Stimulated activated CD8-positive, alpha-beta memory T cell treated with anti-CD3 and anti-CD28 coated beads, Interleukin-15, amount 100 ng/mL, for 1 hour (primary cell): ENCODE measurements at places on chromosomes 12 and 14.

- DNase-seq, result no peak
Observed at GRCh38 chr12:104458694-104459367, 2.1 kb downstream of the CHST11 start.

GRCh38 chr14:99744199-99744872, 48.9 kb upstream of the EML1 start:
- DNase-seq, result no peak

DNA sequence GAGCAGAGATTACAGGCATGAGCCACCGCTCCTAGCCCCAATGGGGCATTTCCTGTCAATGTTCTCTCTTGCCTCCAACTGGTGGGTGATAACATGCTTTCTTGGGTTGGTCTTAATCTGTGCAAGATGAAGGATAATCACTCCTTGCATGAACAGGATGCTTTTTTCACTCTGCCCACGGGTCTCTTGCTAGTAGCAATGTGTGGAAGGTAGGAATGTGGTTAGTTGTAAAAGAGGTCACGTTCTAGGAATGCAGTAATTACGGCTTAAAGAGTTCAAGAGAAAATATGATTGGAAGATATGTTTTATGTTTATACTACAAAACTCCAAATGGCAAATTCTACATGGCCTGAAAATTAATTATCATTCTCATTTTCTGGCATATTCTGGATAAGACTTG, 10.5 kb downstream of the RNASE10 start:
- DNase-seq, result no peak

- no peak for DNase-seq
Observed at GRCh38 chr12:110230655-110231054, 50.4 kb upstream of the ATP2A2 start.

- no peak for DNase-seq
Observed at GRCh38 chr14:27863166-27863565, 903.4 kb upstream of the FOXG1 start.

DNA sequence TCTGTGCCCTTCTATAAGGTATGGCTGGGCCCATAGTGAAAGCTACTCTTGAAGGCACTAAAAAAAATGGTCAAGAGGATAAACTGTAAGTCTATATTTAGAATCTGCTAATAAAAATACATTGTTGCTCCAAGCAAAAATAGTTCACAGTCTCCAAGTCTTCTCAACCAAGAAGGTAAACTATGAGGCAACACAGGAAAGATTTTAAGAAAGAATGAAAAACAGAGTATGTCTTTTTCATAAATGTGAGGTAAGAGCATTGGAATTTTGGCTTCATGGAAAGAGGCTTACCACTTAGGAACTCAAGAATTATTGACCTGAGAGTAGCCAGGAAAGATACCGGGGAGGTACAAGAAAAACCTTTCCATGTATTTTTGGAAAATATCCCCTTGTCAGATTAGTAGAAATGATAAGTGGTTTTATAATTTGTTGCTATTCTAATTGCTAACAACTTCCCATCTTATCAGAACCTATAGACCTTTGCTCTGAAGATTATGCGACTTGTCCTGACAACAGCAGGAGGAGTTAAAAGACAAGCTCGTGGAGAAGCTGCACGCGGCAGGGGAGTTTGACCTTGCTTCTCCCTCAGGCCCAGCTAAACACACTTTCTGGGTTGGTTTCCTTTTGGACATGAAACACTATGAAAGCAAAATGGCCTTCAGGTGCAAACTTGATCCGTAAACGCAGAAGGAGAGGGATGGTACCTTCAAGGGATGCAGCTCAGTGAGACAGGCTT, 238.1 kb downstream of the FOXN3 start:
- no peak for DNase-seq

DNA sequence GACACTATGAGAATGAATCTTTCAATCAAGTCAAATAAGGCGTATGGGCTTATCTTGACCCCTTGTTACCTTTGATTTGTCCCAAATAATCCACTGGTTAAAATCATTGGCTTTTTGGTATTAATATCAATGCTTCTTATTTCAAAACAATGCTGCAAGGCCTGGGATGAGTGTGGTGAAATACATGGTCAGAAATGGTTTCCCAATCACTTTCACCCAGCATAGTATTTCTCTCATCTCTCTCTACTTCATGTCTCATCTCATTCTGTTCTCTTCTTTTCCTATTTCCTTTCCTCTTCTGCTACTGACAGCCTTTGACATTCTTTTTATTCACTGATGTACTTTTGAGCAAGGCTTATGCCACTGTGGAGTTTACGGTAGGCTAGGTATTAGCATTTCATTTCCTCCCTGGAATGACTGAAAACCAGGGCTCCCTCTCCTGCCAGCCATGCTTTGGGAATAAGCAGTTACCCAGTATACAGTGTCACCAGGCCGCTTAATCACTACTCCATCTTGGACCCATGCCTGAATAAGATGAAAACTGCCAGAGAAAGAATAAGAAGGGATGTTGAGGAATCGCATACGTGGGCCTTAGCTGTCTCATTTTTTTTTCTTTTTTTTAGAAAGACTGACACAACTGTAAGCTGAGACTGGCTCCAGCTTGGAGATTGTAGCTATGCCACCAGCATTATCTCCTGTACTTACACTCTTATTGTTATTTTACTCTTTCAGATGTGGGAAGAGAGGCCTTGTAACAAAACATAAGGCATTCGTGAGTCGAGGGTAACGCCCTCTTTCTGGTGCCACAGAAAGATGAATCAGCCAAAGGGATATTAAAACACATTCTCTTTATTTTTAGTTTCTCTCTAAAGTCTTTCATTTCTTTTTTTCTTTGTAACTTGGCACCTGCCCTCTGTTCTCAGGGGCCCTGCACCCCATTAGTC, 53.5 kb downstream of the IGF1 start:
- DNase-seq, result no peak

DNA sequence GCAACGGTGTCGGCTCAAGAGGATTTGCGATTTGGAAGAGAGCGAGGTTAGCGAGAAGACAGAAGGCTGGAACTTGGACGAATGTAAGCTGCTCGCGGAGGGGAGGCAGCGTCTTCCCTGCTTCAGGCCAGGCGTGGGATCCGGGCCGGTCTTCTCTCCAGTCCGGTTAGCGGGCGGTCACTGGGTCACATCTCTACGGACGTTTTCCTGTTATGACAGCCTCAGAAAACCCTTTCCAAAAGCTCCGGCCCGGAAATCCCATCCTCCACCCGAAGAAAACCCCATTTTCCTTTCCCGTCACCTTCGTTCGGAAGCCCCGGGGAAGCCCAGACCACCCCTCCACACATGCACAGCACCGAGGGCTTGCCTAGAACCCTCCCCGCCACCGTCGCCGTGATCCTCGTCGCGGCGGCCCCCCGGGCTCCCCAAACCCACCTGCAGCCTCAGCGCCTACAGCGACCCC, 268 bp downstream of the NDUFB1 start:
- peak; percentile 5 for DNase-seq

DNA sequence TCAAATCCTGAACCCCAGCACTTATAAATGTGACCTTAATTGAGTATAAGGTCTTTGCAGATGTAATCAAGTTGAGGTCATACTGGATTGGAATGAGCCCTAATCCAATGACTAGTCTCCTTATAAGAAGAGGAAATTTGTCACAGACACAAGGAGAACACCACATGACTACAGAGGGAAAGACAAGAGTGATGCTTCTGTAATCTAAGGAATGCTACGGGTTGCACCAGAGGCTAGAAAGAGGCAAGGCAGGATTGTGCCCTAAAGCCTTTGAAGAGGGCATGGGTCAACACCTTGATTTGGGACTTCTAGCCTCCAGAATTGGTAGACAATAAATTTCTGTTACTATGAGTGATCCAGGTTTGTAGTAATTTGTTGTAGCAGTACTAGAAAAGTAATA, 135.0 kb downstream of the FOXG1 start:
- DNase-seq, result no peak

- DNase-seq, result no peak
Observed at GRCh38 chr14:31251028-31251958, 43.7 kb upstream of the HECTD1 start.

- no peak for DNase-seq
Observed at GRCh38 chr12:70176290-70176689, 66.9 kb upstream of the CNOT2 start.

DNA sequence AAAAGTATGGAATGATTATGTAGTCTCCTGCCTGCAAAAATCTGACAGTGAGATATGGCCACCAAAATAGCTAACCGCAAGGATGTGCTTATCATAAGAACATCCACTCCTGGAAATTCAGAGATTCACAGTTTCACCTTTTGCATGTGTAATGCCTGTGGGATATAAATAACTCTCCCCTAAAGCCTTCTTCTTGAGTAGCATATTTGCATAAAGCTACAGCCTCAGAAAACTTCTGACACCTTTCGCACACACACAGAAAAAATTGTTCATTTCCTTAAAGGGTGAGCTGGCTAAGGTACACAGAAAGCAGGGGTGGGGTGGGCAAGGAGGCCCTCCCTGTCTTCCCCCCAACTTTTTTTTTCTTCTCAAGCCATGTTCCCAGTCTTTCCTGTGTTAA, 3.1 kb upstream of the IGF1 start:
- no peak for DNase-seq

GRCh38 chr14:73753887-73754795, 40.0 kb upstream of the PNMA1 start:
- no peak for DNase-seq

DNA sequence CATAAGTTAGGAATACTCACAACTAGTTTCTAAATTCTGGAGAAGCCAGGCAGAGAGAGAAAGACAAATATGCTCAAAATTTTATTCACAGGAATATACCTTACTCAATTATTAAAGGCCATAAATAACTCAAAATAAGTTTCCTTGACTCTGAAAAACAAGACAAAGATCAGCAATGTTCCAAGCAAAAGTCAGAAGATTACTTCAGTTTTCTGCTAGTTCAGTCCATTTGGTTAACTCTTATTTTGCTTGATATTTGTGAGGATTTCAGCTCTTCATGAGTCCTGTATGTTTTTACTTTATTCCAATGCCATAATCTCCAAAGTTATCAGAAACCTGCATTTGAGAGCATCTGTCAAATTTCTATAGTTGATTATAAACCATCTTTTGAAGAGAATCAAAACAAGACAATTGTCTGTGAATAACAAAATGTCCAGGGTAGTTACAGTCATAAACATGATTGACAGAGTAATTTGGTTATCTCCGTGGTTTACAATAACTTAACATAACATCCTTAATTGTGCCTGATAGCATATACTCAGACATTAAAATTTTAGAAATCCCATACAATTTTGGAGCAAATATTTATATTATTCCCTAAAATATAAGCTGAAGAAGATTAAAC, 17.1 kb downstream of the ASCL4 start:
- no peak for DNase-seq

GRCh38 chr12:111359231-111359913, 9.5 kb downstream of the PHETA1 start:
- DNase-seq, result no peak

- no peak for DNase-seq
Observed at GRCh38 chr14:46322076-46322475, 329.5 kb downstream of the RPL10L start.

GRCh38 chr12:57632958-57633840, at the start of gene B4GALNT1:
Gene B4GALNT1 (minus strand): TSS chr12:57633201. CDS start chr12:57632132, 1,069 bp downstream.
- no peak for DNase-seq

DNA sequence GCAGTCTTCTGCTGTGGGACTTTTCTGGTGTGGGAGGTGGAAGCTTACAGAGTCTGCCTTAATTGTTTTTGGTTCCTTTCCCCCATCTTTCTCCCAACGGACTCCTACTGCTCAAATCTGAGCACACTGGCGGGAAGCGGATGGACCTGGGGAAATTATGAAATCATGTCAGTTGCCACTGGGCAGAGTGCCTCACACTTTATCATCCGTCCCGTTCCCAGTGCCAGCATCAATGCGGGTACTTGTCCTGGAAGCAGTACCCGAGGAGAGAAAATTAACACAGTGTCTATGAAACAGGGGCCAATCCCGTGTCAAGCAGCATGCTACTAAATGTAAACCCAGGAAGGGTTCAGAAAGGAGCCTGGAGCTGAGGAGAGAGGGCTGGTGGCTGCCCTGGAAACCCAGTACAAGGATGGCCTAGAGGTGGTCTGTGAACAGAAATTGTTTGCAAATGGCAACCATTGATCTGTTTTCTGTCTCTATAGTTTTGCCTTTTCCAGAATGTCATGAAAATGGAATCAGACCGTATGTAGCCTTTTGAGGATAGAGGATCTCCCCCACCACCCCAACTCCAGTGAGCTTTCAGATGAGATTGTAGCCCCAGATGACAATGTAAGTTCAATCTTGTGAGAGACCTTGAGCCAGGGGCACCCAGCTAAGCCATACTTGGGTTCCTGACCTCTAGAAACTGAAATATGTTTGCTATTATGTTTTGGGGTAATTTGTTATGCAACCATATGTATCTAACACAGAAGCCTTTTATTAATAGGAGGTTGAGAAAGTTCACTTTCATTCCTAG, 908 bp upstream of the CDKL1 start:
- DNase-seq, result no peak

- DNase-seq, result no peak
Observed at GRCh38 chr14:22488522-22489243, 100.3 kb downstream of the DAD1 start.

DNA sequence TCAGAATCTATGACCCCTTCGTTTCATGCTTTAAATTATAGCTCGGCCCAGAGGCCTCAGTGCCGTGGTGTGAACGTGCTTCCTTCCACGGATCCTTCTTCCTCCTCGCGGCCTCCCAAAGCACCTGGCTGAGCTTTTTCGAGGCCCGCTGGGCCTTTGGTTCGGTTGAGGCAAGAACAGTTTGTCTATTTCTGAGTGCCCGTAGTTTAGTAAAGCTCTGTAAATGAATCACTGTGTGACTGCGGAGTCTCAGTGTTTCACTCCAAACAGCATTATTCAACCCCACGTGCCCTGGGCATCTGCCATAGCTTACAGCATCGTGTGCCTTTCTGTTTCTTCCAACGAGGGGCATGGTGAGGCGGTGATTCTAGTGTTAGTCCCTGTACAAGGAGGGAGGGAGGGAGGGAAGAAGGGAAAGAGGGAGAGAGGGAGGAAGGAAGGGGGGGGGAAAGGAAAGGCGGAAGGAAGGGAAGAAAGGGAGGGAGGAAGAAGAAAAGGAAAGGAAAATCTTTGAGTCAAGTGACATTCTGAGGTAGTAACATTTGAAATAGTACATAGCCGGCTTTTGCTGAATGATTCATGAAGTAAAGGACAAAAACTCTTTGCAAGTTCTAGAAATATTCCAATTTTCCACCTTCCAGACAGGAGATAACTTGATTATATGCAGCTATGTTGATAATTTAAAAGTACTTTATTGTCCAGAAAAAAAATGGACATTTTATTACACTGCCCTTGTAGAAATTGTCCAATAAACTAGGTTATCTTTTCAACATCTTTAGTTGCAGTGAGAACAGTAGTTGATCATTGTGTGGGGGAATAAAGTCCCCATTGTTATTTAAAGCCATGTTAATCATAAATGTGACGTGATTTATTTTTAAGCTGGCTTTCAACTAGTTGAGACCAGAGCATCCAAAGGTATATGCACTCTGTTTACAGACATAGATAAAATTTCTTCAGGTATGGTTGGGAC, 1.2 kb upstream of the TRIM9 start:
- no peak for DNase-seq
